ENCODE measurements at places on chromosomes 5 and 9.
A peak's percentile ranks its signal among the peaks of the same experiment; 100 is the strongest.

- DNase-seq = no peak
These were observed 166.3 kb downstream of the MPDZ start for GRCh38 chr9:13113216-13113615.

- no peak for DNase-seq
These were observed 421.8 kb downstream of the SEMA5A start for GRCh38 chr5:9124071-9124470.

DNA sequence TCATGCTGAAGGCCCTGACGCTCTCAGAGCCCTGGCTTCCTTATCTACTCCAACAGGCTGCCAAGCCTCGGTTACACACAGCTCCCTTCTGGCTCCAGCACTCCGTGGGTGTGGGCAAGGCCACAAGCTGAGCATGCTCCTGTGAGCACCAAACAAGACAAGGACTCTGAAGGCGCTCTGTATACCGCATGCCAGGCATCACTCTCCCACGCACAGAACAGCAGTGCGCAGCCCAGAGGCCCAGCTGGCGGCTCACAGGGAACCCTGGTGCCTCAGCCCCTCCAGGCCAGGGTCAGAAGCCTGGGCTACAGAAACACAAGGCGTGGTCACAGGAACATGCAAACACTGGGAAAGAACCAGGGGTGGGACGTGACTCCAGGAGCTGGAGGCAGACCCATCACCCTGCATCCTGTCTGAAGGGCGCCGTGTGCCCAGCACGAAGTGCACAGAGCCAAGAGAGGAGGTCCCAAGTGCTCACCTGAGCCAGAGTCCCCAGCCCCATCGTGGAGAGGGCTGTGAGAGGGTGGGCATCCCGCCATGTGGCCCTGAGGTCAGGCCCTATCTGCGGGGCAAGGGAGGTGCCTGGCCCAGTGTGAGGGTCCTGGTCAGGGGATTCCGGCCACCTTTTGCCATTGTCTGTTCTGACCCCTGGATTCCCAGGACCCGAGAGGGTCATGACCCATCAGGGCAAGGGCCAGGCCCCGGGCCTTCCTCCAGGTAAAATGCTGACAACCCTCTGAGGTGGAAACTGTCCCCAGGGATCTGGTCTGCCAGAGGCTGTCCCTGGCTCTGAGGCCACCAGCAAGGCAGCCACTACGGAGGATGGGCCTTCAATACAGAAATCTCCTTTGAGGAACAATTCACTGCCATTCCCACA is 54.7 kb downstream of the COL23A1 start:
- no peak for DNase-seq

DNA sequence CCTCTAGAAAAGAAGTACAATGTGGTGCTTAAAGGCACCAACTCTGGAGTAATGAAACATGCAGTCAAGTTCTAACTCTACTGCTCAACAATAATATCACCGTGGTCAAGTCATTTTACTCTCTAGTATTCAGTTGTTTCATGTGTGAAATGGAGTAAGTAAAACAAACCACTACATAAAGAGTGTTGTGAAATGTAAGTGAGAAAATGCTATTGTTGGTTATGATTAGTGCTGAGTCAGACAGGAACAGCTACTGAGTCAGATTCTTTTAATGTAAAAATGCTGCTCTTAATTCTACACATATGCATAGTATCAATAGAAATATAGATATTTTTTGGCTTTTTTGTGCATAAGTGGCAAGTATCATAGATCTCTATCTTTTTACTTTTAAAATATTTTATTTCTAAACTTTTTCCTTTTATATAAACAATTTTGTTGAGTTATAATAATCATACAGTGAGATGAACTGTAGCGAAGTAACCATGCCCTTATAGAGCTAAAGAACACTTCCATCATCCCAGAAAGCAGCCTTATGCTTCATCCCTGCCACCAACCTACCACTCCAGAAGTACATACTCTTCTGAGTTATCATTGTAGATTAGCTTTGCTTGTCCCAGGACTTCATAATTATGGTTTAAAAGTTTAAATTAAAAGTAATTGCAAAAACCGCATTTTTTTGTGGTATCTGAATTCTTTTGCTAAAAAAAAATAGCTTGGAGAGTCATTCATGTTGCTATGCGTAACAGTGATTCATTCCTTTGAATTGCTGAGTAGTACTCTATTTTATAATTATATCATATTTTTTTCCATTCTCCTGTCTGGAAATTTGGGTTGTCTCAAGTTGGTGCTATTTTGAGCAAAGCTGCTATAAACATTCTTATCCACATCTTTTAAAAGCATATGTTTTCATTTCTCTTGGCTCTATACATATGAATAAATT is 548.2 kb upstream of the CLINT1 start:
- peak; percentile 42 for DNase-seq

DNA sequence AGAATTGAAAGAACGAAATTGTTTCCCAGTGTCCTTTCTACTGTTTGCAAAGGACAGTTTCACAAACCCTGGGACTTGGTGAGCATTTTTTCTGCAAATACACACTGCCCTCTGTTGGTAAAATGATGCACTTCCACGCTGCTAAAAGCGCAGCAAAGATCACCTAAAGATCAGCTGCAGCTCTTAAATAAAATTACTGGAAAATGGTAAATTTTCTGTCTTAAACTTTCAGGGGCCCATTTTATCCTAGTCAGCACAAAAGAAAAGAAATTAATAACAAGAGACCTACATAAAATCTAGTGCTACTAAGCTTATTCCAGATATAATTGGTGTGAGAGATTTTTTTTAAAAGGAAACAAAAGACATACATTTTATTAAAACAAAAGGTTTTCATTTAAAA is 566.0 kb downstream of the CAAP1 start:
- peak; percentile 49 for DNase-seq

DNA sequence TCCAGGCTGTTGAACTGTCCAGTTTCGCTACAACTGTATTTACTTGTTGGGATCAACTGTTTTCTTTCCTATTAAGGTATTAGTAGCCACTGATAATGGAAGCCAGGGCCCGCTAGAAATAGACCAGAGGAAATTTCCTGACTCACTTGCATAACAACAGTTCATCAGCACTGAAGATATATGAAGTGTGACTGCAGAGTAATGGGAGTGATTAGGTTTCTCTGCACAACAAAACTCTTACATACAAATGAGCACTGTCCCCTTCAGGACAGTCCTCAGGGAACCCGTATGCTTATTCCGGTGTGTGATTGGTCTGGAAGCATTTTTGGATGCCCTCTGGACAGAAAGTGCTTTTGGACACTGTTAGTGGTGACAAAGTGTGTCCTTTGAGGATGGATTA is 55.3 kb downstream of the LIX1 start:
- DNase-seq = no peak
